ENCODE measurements at places on chromosomes 4 and X.

DNA sequence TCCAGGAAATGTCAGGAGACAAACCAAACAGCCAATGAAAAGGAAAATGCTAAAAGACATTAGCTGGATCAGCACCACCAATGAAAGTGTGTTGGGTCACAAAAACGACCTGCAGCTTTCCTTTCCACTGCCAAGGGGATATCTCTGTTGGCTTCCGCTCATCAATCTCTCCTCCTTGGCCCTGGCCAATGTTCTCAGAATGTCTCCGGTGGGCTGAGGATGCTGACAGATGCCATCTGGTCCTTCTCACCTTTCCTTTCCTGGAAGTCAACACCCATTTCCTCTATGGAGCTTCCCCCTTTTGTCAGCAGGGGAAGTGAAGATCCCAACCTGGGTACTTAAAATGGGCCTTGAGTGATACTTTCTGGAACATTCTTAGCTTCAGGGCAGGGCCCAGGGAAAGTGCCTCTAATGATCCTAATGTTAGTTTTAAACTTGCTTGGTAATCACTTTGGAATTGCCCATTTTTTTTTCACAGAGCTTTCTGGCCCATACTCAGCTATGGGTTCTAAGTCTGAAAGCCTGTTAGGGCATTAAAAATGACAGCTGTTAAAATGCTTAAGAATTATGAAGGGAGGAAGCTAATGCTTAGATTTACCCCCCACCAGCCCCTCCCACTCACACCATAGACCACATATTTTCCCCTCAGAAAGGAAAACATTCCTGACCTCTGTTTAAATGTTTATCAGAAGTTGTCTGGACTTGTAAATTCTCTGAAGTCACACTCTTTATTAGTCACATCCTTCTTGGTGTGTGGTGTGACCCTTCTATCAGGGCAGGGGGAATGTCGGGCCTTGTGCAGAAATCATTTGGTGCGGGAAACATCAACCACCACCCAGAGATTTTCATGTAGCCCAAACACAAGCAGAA is 29.2 kb downstream of the IGFBP7 start:
- DNase-seq = no peak

DNA sequence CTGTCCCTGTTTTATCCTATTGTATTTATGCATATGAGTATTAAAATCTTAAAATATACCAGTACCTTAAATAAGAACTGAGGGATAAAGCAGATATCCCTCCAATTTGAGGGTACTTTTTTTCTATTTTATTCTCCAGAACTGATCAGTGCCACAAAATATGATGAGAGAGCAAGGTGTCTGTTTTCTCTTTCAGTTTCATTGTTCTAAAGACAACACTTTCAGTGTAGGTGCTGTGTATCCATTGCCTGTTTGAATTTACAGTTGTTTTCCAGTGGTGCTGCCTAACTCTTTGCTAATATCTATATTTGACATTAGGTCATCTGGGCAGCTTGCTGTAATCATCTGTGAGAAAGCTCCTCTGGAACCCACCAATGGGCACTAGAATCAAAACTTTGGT is 394.7 kb downstream of the IL1RAPL1 start:
- DNase-seq = no peak

- no peak for DNase-seq
Measured at GRCh38 chr4:73606465-73606974, 13.7 kb downstream of the RASSF6 start.

GRCh38 chr4:127284236-127284635 is 348.5 kb upstream of the INTU start:
- DNase-seq = no peak

GRCh38 chr4:180486342-180486741 is 1756.9 kb upstream of the TENM3 start:
- DNase-seq = no peak

- DNase-seq = no peak
Measured at GRCh38 chr4:186151499-186151898, 39.9 kb upstream of the CYP4V2 start.

- DNase-seq = no peak
Measured at GRCh38 chr4:31106419-31106818, 386.2 kb downstream of the PCDH7 start.

DNA sequence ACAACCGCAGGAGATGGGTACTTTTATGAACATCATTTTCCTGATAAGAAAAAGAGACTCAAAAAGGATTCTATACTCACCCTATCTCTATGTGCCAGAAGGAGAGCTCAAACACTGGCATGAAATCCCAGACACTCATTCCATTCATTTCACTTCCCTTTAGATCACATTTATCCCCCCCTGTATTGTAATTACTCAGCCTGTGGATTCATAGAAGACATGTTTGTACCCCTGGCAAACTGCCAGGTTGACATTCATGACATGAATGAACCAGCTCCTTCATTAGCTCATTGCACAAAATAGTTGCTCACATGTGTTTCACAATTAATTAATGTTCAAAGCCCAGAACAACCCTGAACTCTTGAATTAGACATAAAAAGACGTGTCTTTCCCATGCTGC is 4.9 kb downstream of the SMR3A start:
- no peak for DNase-seq

- DNase-seq = peak; percentile 21
Measured at GRCh38 chr4:106914223-106914622, 121.9 kb downstream of the DKK2 start.

DNA sequence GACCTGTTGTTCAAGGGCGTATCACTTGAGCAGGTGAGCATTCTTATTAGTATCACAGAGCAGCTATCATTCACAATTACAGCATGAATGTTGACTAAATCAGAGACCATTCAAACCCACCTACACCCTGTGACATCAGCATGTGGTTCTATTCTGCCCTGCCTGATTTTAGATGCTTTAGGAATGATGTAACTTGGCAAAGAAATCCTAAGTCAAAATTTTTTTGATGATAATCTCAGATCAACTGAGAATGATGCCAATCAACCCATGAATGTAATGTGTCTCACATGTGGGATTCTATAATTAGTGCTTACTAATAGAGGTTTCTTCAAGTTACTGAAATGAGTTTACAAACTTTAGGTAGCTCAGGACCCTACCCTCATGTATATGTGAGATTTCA is 13.4 kb upstream of the CHIC2 start:
- no peak for DNase-seq

- DNase-seq = no peak
Measured at GRCh38 chr4:157204634-157205244, 15.8 kb upstream of the GRIA2 start.

GRCh38 chrX:41721590-41721989 is 2.4 kb upstream of the GPR82 start:
- no peak for DNase-seq

GRCh38 chrX:15498741-15499140 is 1.9 kb upstream of the BMX start:
- no peak for DNase-seq

GRCh38 chr4:159632031-159632430 is 529.2 kb downstream of the RAPGEF2 start:
- no peak for DNase-seq

- no peak for DNase-seq
Measured at GRCh38 chr4:85928775-85929591, 430.9 kb downstream of the MAPK10 start.

DNA sequence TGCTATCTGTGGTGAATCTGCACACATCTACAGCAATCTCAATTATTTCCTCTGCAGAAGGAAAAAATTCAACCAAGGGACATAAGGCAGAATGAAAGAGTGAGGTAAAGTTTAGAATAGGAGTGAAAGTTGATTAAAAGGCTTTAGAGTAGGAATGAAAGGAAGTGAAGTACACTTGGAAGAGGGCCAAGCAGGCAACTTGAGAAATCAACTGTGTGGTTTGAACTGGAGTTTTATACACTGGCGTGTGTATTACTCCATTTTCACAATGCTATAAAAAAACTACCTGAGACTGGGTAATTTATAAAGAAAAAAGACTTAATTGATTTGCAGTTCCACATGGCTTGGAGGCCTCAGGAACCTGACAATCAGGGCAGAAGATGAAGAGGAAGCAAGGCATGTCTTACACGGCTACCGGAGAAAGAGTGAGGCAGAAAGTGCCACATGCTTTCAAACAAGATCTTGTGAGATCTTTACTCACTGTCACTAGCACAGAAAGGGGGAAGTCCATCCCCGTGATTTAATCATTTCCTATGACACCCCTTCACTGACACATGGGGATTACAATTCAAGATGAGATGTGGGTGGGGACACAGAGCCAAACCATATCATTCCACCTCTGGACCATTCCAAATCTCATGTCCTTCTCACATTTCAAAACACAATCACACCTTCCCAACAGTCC is 234.8 kb downstream of the IL15 start:
- no peak for DNase-seq

DNA sequence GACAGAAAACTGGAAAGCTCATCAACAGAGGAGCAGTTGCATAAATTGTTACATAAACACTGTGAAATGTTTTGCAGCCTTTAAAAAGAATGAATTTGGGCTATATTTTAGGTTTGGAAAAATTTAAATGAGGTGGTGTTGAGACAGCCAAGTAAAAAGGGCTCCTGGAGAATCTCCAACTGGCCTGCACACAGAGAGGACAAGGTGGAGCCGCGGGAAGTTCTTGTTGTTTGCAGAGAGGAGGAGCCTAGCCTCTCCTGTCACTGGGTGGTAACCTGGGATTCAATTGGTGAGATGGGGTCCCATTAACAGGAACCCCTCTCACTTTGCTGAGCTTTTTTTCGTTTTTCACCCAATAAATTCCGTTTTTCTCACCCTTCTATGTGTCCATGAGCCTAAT is 13.4 kb downstream of the GIMD1 start:
- peak; percentile 51 for DNase-seq

GRCh38 chr4:152458801-152459302 is 77.0 kb downstream of the FBXW7 start:
- no peak for DNase-seq

- DNase-seq = no peak
Measured at GRCh38 chr4:42713391-42713790, 56.5 kb upstream of the ATP8A1 start.

DNA sequence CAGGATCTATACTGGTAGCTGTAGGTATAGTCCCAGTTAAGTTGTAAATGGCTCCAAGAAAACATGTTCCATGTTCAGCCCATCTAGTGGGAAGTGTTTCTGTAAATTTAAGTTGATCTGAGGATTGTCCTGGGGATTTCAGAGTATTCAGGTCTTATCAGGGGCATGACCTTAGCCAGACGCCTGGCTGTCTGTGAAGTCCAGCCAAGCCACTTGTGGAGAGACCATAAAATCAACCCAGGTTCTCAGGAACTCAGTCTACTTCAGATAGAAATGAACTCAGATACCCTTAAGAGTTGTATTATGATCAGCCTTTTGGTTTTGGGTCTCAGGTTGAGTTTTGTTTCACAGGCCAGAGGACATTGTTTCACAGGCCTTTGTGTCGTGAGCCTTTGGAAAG is 95.9 kb downstream of the EGF start:
- DNase-seq = no peak

All from right hindlimb (tissue), 1 donor.